GF-D8 (cell line): ENCODE measurements at places on chromosomes 5 and 9.

GRCh38 chr9:135647884-135648283 is 8.5 kb upstream of the GLT6D1 start:
- DNase-seq: no peak

DNA sequence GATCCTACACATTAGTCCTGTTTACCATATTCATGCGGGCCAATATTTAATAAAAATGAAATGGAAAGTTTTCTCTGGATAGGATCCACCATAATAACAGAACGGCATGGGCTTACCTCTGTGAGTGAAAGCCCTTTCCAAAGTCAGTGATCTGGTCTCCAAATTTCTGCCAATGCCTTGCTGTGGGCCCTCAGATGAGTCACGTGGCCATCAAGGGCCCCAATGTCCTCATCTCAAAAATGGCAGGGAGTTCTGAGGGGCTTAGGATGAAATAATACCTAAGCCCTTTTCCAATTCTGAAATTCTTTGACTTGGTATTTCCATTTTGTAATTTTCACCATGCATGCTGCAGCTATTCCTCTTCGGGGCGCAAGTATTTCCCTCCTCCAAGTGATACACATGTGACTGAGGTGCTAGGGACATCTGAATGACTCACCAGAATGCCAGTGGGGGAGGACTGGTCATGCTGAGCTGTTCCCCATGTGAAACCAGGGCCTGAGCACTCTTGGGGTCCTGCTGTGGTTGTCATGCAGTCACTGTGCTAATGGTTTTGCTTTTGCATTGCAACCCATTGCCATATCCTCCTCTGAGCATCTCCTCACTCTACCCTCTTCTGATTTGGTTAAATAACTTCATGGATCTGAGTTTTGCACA is 35.0 kb downstream of the ITK start:
- no peak for DNase-seq

DNA sequence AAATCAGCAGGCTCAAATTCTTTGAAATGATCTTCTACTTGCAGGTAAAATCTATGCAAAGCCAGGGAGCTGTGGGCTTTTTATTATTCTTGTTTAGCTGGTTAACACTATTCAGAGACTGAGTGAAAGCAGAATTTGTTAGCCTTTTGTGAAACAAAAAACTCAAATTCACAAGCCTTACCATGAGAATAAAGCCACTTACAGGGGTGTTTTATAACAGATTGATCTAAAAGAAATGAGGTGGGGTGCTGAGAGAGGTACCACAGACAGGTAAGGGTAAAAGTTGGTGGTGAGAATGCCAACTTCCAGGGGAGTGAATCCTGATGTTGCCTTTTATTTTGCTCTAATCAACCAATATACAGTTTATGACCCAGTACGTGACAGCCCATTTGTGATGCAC is 1585.6 kb downstream of the EFNA5 start:
- no peak for DNase-seq

- DNase-seq: no peak
Observed at GRCh38 chr5:163565931-163566608, 60.7 kb downstream of the MAT2B start.

DNA sequence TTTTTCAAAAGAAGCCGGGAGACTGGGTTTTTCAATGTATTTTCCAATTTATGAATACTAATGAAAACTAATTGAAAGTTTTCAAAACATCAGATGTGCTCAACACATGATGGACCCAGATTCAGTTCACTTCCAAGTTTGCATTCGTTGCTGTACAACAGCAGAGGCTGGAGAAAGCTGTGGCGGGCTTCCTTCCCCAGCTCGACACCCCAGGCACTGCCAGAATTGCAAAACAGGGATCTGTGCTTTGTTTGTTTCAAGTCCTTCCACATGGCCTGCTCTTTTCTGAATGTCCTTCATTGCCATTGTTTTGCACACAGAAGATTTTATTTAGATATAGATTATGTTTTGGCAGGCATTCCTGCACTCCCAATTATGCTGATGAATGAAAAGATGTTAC is 30.3 kb upstream of the INSYN2B start:
- DNase-seq: no peak

DNA sequence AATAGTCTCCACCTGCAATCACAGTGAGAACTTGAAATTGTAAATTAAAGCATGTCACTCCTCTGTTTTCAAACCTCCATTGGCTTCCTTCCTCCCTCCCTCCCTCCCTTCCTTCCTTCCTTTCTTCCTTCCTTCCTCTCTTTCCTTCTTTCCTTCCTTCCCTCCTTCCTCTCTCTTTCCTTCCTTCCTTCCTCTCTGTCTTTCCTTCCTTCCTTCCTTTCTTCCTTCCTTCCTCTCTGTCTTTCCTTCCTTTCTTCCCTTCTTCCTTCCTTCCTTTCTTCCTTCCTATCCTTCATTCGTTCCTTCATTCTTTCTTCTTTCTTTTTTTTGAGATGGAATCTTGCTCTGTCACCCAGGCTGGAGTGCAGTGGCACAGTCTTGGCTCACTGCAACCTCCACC is 595.0 kb upstream of the ZNF608 start:
- no peak for DNase-seq

DNA sequence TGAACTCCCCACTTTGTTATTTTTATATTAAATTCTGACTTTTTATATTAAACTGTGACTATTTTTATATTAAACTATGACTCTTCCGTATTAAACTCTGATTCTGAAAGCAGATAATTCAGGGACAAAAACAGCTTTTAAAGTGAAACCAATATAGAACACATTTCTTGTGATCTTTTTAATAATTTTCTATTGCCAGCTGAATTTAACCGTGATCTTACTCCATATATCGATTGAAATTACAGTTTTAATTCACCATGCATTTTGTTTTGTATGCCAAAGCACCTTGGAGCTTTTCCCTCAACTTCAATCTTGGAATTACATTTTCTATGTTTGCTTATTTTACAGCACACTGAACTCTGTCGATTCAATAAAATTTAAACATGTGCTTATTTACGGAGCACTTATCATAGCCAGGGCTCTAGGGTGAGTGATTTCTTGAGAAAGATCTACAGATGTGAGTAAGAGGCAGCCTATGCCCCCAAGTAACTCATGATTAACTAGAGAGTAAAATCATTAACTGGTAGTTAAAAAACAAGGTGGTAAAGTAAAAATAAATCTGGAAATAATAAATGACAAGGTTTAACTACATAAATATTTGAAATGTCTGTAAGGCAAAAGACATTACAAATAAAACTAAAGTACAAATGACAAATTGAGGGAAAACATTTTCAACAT is 72.9 kb upstream of the ALDH1B1 start:
- DNase-seq: no peak

- no peak for DNase-seq
Observed at GRCh38 chr9:69667306-69667705, 4.9 kb downstream of the APBA1 start.

DNA sequence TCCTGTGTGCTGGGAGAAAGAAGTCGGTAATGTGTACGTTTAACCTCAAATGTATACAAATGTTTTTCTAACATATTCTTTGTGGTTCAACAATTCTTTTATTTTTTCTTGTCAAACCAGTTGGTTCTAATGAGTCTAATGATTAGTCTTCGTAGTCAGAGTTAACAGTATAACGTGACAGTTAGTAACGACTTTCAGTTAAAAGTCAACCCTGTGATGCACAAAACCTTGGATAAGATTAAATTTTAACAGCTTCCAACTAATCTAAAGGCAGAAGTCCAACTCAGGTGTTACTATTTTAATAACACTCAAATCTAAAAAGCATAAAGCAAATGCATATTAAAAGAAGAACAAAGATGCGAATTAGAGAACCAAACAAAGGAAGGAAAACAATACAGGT is 47.0 kb downstream of the SEMA6A start:
- no peak for DNase-seq

DNA sequence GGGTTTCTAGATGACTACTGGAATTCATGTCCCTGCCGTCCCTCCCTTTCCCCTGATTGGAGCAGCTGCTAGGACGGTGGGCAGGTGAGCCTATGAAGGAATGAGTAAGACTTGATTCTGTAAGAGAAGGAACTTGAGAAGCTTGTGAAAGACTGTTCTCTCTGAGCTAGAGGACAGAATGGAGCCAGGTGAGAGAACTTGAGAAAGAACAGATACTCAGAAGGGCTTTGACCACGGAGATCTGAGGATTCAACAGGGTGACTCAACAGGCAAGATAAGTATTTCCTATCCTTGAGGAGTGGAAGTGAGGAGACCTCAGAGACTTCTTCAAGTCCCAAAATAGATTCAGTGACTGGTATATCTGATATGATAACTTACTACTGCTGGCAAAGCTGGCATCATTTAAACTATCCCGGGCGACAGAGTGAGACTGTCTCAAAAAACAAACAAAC is 41.9 kb downstream of the HSDL2 start:
- no peak for DNase-seq

DNA sequence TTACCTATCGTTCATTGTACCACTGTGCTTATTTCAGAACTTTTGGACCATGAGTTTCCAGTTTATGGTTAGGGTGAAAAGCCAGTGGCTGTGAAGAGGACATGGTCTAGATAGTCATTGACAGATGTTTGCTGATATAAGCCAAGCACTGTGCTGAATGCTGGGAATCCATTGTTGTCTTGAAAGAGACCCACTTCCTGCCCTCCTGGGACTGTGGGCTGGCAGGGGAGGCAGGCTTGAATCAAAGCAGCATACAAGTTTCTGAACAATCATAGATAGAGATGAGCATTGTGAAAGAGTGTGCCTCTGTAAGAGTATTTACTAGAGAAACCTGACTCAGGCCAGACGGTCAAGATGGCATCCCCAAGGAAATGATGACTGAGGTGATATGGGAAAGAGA is 73.4 kb downstream of the NMUR2 start:
- no peak for DNase-seq

DNA sequence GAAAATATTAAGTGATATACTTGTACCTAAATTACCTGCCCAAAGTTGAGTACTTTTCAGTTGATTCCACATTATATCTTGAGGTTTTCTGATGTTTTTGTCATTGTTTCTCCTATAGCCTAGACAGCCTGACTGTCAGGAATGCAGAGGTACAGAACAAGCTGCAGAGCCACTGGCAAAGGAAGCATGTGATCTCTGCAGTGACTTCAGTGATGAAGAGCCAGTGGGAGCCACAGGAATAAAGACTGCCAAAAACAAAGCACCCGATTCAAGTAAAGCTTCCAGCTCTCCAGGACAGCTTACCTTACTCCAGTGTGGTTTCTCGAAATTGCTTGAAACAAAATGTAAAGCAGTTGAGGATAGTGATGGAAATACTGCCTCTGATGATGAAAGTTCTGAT is 96.3 kb downstream of the ERCC6L2 start:
- DNase-seq: no peak

GRCh38 chr5:34790069-34790468 is 48.9 kb upstream of the TTC23L start:
- DNase-seq: no peak

GRCh38 chr5:154966081-154966841 is 25.4 kb downstream of the MRPL22 start:
- DNase-seq: no peak

GRCh38 chr5:58750036-58750435 is 167.2 kb downstream of the RAB3C start:
- DNase-seq: no peak

- DNase-seq: no peak
Observed at GRCh38 chr5:131979816-131980215, 31.6 kb downstream of the ACSL6 start.

DNA sequence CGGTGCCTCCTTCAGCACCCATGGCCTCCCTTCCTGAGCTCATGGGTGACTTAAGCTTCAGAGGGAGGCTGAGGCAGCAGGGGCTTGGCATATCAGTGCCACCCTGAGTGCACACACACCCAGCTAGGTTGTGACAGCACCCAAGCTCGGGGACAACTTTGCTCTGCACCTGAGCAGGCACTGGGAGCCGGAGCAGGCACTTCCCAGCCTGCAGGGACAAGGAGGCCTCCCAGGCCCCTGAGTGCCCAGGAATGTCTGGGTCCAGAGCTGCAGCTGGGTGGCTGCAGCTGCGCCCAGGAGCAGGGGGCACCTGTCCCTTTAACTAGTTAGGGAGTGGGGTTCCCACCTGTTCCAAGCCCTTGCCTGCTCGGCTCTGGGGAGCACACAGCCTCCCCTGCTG is 48.7 kb upstream of the CDH12 start:
- DNase-seq: no peak

GRCh38 chr9:14321517-14322130 is 7.7 kb upstream of the NFIB start:
- DNase-seq: no peak

GRCh38 chr5:137167187-137167586 is 331.9 kb downstream of the SPOCK1 start:
- DNase-seq: no peak

DNA sequence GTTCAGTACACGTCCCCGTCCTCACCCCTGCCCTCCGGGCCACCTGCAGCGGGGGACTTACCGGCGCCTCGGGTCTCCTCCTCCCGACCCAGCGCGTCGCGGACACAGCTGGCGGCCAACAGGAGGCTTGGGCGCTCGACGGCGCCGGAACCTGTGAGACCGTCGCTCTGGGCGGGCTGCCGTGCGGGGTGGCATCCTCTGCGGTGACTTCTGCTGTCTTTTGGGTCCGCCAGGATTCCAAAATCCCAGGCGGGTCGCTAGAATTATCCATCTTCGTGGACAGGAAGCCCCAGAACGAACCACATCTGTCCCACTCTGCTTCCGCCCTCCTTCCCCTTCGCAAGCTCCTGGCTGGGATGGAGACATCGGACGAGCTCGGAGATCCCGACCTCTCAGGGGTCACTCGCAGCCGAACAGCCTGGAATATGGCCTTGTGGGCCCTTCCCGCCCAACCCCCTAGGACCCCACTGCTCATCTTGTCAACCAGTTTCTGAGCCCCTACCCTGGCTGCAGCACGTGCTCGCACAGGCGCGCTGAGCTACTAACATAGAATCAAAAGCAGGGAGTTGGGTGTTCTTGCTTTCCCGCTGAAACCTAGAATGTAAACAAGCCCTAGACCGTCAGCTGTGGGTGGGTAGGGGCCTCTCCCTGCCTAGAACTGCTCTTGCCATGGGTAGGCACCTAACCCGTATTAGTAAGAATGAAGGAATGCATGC is 947 bp upstream of the MARCHF3 start:
- no peak for DNase-seq

- DNase-seq: no peak
Observed at GRCh38 chr9:121837113-121837961, 185.9 kb downstream of the DAB2IP start.

- no peak for DNase-seq
Observed at GRCh38 chr9:23686257-23686656, 139.8 kb downstream of the ELAVL2 start.

- DNase-seq: no peak
Observed at GRCh38 chr5:161064781-161065180, 212.8 kb upstream of the ATP10B start.
